CD4-positive, alpha-beta T cell treated with Interleukin-4 for 1 hour (primary cell): ENCODE measurements at places on chromosomes 7 and 10.
A peak's percentile ranks its signal among the peaks of the same experiment; 100 is the strongest.

DNA sequence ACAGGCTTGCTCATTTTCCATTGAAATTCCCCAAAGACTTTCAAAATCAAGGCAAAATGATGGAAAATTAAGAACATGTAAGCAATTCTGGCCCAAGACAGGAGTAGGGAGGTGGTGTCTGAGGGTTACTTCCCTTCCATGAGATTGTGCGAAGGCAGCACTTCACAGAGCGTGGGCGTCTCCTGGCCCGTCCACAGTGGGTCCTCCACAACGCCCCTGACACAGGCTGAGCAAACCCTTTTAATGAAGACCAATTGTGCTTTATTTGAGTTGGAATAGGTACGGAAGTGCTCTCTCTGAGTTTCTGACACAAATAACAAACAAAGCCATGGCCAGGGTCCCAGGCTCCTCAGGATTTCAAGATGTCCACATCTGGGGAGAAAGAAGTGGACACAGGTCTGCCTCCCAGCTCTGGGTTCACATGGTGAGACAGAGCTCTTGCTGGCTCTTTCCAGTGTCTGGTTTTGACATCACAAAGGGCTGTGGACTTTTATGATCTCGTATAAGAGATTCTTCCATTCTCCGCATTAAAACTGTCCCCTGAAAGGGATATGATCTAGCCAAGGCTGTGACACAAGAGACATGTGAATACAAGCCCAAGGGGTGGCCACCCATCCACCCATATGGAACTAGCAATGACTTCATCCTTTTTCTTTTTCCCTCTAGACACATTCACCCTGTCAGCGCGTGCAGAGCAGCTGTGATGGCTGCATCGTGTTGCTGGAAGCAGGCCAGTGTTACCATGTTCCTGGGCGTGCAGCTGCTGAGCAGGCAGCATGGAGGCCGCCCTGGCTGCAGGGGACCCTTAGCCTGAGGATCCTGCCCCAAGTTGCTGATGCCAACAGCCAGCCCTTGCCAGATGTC is 145.6 kb downstream of the ADAM12 start:
- no peak for DNase-seq

- DNase-seq = no peak
Observed at GRCh38 chr10:19728964-19729363, 87.3 kb upstream of the PLXDC2 start.

- peak; percentile 19 for DNase-seq
Observed at GRCh38 chr7:28296571-28297483, 115.5 kb upstream of the CREB5 start.

DNA sequence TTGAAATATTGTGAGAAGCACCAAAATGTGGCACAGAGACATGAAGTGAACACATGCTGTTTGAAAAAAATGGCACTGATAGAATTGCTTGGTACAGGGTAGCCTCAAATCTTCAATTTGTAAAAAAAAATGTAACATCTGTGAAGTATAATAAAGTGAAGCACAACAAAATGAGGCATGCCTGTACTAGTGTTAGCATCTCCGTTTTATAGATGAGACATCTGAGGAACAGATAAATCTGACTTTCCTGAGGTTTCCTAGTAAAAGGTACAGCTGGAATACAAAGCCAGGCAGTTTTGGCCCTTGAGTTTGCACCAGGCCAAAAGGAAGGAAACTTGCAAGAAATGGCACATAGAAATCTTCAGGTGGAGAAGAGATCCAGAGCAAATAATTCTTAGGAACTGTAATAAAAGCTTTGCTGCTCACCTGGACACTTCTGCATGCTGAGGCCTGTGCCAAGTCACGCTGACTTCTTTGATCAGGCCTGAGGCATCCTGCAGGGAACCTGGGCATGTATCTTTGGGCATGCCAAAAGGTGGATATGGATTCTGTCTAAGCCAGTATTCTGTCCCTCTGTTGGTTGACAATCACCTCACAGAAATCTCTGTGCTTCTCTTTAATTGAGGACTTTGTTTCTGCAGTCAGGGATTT is 251.5 kb upstream of the PLPP4 start:
- DNase-seq = no peak

DNA sequence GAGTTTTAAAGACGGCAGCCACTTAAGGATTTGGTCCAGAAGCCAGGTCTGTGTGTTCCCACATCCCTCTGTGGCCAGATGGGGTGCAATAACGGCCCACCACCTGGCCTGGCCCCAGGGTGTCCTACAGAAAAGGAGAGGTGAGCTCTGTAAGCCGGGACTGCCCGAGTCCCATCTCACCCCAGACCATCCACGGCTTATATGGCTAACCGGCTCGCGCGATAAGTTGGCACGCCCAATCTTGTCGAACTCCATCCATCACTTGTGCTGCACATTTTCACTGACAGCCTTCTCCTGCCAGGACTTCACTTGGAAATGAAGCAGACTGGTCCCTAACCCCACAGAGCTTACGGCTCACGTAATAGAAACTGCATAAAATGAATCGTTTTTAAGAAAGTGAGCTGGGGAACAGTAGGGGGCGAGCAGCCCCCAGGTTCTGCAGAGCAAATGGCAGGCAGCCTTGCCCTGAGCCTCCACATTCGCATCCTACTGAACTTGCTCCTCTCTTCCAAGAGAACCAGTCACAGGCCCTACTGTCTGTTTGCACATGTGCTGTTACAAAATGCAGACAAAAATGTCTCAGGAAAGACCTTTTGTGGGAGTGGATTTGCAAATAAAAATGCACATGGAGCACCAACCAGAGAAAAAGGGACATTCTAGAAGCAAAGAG is 98.2 kb downstream of the TNS3 start:
- DNase-seq = no peak

DNA sequence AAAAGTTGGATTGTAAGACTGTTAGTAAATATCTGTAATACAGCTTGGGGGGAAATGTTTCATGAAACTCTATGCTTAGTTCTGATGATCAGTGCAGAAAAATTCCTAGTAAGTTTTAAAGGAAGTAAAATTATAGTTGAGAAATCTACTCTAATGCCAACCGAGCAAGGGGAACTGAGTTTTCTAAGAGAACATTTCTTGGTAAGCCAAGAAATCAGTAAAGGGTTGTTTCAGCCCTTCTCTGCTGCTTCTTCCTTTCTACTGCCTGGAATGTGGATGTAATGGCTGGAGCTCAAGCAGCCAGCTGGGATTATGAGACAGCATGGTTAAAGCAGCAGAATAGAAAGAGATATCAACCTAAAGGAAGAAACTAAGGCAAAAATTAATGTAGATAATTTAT is 15.9 kb upstream of the AKR1B1 start:
- DNase-seq = no peak

GRCh38 chr7:52669031-52669430 is 366.4 kb upstream of the POM121L12 start:
- DNase-seq = no peak

- peak; percentile 26 for DNase-seq
Observed at GRCh38 chr7:95772298-95772770, at the start of gene DYNC1I1. TSS of gene DYNC1I1 (plus strand) at chr7:95772554. CDS start at chr7:95804730, 32,176 bp downstream.

DNA sequence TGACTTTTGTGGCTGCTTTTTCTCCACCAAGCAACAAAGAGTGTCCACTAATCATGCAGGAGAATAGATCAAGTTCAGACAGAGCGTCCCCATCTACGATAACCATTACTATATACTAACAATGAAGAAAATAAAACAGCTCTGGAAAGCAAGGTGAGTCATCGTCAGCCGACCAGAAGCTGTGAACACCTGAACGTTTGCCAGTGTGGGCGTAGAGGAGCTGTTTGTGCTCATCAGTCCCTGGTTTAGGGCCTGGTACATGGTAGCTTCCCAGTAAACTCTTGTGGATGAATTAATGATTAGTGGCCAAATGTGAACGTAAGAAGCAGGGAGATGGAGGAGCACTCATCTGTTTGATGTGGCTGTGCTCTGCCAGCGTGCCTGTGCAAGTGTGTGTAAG is 180.7 kb downstream of the EVX1 start:
- DNase-seq = no peak

DNA sequence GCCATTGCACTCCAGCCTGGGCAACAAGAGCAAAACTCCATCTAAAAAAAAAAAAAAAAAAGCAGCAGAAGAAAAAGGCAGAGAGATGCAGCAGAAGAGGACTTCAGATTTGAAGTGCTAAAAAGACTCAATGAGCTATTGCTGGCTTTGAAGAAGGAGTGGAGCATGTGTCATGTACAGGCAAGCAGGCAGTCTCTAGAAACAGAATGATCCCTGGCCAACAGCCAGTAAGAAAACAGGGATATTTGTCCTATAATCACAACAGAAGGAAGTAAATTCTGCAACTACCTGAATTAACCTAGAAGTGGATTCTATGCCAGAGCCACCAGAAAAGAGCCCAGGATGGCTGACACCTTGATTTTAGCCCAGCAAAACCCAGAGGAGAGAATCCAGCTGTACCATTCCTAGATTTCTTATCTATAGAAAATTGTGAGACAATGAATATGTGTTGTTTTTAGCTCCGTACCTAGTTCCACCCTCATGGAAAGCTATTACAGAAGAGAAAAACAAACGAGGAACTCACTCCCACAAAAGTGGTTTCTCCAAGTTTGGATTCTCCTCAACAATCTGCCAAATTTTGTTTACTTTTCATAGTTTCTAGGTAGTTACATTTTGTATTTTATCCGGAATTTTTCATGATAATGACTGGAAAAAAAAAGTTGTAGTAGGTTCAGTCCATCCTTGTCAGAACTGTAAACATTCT is 198.2 kb upstream of the GNAI1 start:
- no peak for DNase-seq

DNA sequence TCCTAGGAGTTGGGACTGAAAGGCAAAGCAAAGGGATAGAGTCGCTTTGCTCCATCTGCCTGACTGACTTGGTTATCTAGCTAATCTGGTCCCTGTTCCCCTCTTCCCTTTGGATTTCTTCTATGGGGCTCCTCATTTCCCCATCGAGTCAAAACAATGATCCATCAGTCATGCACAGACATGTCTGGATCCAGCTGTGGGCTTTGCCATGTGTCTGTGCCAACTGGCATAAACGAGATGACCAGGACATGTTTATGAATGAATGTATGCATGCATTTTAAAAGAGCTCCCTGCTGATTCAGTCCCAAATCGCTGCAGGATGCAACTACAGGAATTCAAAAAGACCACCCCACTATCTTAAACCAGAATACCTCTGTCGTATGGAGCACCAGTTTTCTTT is 122.0 kb downstream of the ARL4A start:
- DNase-seq = no peak

- DNase-seq = no peak
Observed at GRCh38 chr7:44486693-44487092, 3.8 kb downstream of the NUDCD3 start.

DNA sequence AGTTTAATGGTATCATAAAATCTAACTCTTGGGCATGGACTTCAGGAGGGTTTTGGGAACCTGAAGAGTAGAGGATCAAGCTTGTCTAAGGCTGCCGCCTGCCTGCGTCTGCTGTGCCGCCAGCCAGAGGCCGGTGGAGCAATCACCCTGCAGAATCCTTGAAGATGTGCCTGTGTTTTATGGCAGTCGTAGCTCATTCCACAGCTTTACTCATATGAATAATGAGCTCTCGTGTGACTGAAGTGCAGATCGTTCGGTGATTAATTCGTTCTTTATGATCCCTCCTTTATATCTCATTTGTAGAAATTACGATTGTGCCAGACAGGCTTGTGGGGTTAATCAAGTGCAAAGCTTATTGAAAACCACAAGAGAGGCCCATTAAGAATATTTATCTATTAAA is 100.8 kb downstream of the ACTR3B start:
- no peak for DNase-seq

DNA sequence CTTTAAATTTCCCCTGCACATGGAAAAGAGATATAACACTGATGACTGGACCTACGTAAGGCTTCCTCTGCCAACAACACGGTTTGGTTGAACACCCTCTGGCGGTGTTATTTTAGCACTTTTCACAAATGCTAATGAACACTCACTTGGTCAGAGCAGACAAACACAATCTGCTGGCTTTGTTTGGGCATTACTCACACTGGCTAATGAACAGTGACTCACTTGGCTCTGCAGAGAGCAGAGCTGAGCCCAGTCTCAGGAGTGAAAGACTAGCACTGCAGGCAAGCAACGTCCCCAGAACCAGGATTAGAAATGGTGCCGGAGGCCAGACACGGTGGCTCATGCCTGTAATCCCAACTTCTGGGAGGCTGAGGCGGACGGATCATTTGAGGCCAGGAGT is 430.8 kb downstream of the PLXNA4 start:
- no peak for DNase-seq

DNA sequence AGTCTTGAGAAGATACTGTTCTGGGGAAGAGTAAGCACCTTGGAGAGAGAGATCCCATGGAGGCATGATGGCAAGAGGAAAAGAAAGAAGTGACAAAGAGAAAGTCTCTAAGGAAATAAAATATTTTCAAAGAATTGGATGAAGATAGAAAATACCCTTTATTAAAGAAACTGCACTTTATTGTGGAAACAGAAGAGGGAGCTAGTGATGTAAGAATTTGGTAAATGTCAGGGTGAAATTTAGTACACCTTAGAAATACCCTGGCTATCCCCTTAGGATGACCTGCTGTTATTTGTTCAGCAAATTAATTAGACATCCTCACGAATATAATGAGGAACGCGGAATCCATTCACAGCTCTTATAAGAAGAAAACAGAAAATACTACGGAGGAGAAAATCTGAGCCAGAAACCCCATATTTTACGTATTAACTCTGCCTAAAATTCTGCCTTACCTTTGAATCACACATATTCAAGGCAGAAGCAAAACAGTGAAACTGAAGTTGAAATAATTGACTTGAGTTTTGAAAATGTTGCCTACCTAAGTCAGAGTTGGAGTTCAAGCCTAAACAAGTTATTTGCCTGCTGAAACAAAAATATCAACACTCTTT is 90.7 kb downstream of the TFPI2 start:
- DNase-seq = no peak

GRCh38 chr7:18916826-18917225 is 200.6 kb downstream of the TWIST1 start:
- DNase-seq = no peak

DNA sequence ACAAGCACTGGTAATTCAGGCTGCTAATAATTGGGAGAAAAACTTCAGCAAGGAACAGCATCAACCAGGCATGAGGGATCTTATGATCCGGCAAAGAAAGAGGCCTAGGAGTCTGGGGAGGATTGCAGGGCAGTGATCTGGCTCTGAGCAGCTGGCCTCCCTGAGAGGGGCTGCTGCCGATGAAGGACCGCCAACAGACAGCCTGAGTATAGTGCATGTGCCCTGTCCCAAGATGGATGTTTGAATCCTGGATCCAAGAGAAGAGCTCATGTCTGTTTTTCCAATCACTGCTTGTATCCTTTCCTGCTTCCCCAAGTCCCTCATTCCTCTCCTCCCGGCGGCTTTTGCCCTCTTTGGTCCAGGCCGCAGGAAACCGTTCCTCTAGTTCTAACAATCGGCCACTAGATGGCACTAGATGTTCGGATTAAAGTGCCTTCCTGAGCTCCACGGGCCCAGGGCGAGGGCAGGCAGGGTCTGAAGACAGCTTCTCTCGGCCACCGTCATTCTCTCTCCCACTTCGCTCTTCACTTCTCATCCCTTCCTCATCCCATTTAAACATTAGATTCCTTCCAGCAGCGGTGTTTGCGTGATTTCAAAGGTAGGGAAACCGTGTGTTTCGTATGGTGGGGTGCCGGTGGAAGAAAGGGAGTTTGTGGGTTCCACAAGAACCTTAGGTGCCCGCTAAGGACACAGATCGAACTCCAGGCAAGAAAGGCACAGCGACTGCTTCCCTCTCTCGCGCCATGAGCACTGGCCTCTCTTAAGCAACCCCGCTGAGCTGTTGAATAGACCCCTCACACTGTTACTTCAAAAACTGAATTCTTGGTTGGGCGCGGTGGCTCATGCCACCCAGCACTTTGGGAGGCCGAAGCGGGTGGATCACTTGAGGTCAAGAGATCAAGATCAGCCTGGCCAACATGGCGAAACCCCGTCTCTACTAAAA is 82.4 kb downstream of the ADCYAP1R1 start:
- DNase-seq = peak; percentile 27
